Trophoblast cell (in vitro differentiated cells and primary cell): ENCODE measurements at places on chromosomes 3 and 15.

DNA sequence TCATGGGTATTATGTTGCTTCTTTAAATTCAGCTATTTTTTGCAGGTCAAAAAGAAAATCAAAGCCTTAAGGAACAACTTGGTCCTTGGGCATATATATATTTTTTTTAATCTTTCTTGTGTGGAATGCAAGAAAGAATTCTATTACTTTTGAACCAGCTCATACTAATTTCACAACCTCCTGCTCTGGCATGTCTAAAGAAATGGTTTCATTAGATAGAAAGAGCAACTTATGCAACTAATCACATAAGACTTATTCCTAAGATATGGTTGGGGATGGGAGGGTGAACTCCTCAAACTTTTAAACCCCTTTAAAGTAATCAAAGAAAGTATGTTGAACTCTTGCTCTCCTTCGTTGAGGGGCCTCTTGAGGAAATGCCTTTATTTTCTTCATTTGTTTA is 114.9 kb downstream of the GMNC start:
- peak; percentile 9 for DNase-seq

- DNase-seq, result peak; percentile 81
Observed at GRCh38 chr3:11379238-11379823, 107.1 kb downstream of the ATG7 start.

GRCh38 chr3:189298469-189299375 is 127.0 kb downstream of the TPRG1 start:
- no peak for DNase-seq

GRCh38 chr15:88912500-88912921 is 668 bp downstream of the MFGE8 start:
- DNase-seq, result no peak

DNA sequence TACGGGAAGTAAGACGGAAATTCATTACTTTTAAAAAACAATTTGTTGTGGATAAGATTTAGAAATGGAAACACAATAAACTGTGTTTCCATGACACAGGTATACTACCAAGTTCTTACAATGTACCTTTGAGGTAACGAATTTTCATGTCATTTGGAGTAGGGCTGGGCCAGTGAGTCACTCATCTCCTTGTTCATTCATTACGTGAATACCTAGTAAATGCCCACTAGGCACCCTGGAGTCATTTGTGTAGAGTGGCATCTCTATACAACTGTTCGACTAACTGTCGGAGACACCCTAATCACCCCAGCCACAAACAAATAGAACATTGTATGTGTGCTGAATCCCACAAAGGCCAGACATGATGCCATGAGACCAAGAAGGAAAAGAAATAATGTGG is 94.8 kb downstream of the IGF1R start:
- DNase-seq, result no peak

DNA sequence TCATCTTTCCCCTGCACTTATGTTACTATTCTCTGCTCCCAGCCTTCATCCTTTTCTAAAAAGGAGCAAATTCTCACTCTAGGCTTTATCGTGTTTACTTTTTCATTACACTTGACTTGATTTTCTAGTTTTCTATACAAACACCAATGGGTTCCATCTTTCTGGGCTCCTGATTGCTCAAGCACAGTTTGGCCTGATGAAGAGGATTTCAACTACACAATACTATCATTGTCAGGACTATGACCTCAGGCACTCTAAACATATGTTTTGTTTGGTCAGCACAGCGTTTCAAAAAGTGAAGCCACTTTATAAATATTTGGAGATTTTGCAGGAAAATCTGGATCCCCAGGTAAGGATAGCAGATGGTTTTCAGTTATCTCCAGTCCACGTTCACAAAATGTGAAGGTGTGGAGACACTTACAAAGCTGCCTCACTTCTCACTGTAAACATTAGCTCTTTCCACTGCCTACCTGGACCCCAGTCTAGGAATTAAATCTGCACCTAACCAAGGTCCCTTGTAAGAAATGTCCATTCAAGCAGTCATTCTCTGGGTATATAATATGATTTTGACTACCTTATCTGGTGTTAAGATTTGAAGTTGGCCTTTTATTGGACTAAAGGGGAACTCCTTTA is 86.2 kb downstream of the TGFBR2 start:
- DNase-seq, result no peak
